ENCODE measurements at places on chromosomes 3 and 15.

- DNase-seq: no peak
These were observed 143.4 kb downstream of the ANXA2 start for GRCh38 chr15:60254416-60254815.

DNA sequence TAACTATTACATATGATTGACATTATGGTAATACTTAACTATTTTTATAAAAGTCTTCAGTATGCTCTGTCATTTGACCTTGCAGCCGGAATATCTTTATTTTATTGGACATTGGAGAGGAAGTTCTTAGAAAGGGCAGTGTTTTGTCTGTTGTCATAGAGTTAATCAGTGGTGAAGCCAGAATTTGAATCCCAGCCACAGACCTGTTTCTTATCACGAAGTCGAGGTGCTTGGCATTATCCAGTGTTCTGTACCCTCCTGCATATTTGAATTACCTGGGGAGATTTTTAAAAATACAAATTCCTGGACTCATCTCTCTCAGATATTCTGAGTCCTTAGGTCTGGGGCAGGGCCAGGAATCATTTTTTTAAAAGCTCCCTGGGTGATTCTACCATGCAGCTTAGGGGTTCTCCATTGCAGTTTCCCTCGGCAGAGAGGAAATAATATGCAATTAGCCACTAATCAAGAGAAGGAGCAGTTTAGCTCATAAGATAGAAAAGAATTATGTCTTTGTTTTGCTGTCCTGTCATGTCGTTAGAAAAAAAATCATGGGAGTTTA lies 195.6 kb upstream of the CFAP20DC start:
- no peak for DNase-seq

- DNase-seq: no peak
These were observed 103.3 kb downstream of the ATG7 start for GRCh38 chr3:11375333-11376088.

DNA sequence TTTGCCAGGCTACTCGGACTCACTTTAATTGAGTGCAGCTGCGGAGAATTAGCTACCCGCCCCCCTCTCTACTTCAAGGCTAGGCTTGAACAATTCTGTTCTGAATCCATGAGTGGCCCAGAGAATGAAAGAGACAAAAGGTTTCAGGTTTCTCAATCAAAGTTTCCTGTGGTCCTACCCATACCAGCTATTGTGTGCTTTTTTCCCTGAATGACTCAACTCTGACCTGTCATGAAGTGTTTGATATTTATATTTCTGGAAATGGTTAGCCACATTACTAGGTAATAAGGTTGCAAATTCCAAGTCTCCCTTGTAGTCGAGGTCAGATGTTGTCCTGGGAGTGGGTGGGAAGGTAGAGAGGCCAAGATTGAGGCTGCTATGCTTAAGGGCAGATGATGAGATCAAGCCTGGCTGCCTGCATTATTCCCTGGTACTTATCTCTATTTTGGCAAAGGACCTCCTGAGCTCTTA lies 392.7 kb upstream of the TBL1XR1 start:
- DNase-seq: no peak

- no peak for DNase-seq
These were observed 3.6 kb downstream of the HGD start for GRCh38 chr3:120678331-120678947.

- no peak for DNase-seq
These were observed 296.5 kb upstream of the RASGRP1 start for GRCh38 chr15:38861108-38861507.

- peak; percentile 90 for DNase-seq
These were observed at the start of gene DISP2 for GRCh38 chr15:40357723-40358470. Gene DISP2, plus strand, starts transcription at chr15:40358219. Its CDS starts 103 bp downstream, at chr15:40358322.

- no peak for DNase-seq
These were observed 14.7 kb upstream of the CHD2 start for GRCh38 chr15:92885224-92886041.

GRCh38 chr15:95442107-95442719 lies 888.3 kb upstream of the NR2F2 start:
- no peak for DNase-seq

DNA sequence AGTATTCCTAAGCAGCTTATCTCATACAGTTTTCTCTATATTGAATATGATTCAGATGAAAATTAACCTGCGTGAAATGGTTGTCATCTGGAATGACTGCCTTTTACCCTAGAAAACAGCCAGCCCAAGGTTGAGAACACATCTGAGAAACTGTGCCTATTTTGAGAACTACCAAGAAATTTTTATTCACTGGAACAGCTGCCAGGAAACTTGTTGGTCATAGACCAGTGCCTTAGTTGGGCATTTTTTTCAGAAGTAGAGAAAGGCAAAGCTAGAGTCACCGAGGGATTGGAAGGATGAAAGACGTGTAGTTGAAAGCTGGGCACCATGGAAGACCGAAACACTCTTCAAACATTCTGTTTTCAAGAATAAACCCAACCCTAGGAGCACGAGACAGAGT lies 277.1 kb downstream of the LPP start:
- DNase-seq: no peak

GRCh38 chr3:17062736-17063135 lies 178.0 kb downstream of the PLCL2 start:
- DNase-seq: no peak

- no peak for DNase-seq
These were observed 779.1 kb downstream of the MECOM start for GRCh38 chr3:168884353-168884903.

- DNase-seq: no peak
These were observed 73.1 kb upstream of the TNFSF10 start for GRCh38 chr3:172596394-172596706.

- no peak for DNase-seq
These were observed 17.5 kb upstream of the FNDC3B start for GRCh38 chr3:172021859-172022258.

GRCh38 chr3:71955240-71956068 lies 170.5 kb upstream of the PROK2 start:
- DNase-seq: no peak

DNA sequence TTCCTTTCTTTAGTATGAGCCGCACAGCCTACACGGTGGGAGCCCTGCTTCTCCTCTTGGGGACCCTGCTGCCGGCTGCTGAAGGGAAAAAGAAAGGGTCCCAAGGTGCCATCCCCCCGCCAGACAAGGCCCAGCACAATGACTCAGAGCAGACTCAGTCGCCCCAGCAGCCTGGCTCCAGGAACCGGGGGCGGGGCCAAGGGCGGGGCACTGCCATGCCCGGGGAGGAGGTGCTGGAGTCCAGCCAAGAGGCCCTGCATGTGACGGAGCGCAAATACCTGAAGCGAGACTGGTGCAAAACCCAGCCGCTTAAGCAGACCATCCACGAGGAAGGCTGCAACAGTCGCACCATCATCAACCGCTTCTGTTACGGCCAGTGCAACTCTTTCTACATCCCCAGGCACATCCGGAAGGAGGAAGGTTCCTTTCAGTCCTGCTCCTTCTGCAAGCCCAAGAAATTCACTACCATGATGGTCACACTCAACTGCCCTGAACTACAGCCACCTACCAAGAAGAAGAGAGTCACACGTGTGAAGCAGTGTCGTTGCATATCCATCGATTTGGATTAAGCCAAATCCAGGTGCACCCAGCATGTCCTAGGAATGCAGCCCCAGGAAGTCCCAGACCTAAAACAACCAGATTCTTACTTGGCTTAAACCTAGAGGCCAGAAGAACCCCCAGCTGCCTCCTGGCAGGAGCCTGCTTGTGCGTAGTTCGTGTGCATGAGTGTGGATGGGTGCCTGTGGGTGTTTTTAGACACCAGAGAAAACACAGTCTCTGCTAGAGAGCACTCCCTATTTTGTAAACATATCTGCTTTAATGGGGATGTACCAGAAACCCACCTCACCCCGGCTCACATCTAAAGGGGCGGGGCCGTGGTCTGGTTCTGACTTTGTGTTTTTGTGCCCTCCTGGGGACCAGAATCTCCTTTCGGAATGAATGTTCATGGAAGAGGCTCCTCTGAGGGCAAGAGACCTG lies 13.2 kb downstream of the GREM1 start:
- peak; percentile 6 for DNase-seq

- DNase-seq: no peak
These were observed at the start of gene ONECUT1 for GRCh38 chr15:52790169-52790708. Gene ONECUT1, minus strand, starts transcription at chr15:52790336. Its CDS starts 452 bp downstream, at chr15:52789884.

DNA sequence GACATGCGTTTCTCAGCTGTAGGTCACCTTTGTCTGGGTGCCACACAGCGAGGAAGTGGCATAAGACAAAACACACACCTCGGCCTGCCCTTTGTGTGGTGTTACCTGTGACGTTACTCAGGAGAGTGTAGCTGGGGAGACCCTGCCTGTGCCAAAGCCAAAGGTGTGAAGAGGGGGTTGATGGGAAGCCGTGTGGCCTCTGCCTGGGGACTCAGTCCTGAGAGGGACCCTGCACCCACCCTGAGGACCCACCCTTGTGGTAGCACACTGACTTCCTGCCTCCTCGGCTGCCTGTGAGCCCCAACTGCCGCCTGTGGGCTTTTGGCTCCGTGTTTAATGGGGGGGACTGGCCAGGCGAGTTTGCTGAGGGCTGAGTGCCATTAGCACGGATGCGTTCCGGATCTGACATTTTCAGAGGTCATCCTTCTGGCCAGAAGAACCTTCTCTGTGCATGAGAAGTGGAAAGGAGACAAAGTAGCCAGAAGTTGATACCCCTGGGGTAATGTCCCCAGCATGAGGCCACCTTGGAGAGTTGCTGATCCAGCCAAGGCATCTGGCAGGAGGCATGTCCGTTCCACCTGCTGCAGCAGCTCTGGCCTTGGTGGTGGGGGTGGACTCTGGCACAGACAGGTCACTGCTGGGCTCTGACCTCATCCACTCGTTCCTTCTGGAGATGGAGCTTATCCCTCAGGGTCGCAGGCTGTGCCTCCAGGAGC lies 51.8 kb upstream of the FURIN start:
- no peak for DNase-seq

GRCh38 chr3:138281561-138281960 lies 48.1 kb downstream of the NME9 start:
- DNase-seq: no peak

DNA sequence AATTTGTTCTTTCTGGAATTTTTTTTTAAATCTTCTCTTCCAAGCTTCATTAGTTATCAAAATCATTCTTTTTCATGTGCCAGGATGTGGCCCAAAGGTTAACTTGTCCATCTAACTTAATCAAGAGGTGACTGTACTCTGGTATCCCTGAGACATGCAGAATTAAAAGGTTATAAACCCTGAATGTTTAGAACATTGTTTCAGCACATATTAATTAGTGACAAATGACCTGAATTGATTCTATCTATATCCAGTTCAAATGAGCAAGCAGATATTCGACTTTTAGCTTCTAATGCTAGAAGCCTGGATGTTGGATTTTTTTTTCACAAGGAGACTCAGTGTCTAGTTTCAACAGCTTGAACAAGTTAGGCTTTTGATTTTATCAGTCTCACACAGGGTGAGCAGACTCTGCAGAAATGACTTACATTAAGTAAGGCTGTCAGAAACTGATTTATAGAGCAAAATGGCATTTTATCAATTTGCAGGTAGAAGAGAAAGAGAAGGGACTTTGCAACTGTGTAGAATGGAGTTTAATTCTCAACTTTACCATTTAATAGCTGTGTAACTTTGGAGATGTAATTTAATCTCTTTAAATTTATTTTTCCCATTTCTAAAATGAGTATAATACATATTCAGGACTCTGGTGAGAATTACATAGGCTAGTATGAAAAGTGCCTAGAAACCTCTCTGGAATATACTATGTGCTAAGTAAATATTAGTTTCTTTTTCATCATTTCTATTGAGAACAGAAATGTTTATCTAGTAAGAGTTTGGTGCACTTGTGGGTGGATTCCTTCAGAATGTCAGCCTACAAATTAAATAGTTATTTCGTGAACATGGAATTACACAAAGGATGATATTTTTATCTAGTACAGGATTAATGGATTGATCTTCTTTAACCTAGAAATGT lies 100.0 kb downstream of the ALCAM start:
- DNase-seq: no peak

DNA sequence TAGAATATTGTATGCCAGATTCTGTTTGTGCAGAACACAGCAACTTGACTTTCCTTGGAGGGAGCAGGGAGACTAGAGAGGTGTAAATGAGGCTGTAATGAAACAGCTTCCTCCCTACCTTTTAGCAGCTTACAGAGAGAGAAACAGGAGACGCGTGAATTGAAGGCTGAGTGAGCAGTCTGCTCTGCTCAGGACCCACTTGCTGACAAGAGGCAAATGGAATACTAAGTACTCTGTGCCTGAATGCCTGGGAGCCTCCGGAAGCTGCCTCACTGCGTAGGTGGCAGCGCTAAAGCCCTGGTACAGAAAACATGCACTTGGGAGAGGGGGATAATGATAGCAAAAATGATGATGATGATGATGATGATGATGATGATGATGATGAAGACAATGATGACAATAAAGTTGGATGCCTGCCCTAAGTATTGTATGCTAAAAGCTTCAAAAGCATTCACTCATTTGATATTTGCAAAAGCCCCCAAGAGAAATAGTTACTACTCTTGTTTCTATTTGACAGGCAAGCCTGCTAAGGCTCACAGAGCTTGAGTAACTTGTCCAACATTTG lies 548.9 kb downstream of the NTRK3 start:
- DNase-seq: no peak

GRCh38 chr3:158711886-158712285 lies 20.4 kb downstream of the RARRES1 start:
- DNase-seq: no peak

DNA sequence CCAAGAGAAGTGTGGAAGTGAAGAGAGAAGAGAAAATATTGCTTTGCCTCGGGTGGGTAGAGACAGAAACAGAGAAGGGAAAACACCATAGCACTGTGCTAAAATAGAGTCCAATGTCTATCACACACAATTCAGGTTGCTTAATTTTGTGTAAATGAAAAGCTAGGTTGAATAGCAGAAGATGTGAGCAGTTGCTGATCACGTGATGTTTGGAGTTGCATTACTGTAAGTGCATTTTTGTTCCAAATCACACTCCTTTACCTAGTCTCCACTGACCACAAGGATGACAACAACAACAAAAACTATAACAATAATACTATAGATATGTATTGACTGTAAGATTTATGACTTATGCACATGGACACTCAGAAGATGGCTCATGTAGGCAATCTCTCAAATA lies 683.2 kb downstream of the AGBL1 start:
- no peak for DNase-seq

DNA sequence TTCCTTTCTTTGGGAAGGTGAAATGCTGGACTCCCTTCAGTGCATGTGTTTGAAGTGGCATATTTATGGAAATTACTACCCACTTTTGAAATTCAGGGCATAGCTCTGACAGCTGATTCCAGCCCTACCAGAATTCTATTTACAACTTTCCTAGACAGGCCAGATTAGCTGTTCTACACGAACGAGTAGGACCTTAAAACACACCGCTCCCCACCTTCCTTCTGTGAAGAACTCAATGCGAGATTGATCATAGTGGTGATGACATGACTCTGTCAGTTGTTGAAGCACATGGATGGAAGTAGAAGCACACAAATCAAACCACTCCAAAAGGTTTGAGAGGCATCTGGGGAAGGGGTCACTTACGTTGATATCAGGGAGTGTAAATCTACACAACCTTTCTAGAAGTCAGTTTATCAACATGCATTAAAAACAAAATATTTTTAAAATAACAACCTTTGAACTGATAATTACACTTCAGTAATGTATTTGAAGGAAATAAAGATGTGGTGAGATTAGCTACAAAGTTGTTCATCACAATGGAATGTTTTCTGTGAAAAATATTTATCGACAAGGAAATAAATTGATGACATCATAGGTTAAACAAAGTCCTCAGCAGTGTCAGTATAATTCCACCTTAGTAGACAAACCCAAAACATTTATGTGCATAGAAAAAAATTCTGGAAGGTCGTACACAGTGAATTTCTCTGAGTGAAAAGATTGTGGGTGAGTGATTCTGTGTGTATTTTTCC lies 29.8 kb downstream of the RARB start:
- no peak for DNase-seq

GRCh38 chr15:57235873-57236272 lies 140.4 kb upstream of the CGNL1 start:
- DNase-seq: no peak

Data from CD4-positive, alpha-beta memory T cell (primary cell).